ENCODE measurements at places on chromosomes 1 and 21. TPM values are rescaled to one million over a fixed set of nuclear protein-coding genes. Genes with fewer than 3 reads are reported as not detected.

DNA sequence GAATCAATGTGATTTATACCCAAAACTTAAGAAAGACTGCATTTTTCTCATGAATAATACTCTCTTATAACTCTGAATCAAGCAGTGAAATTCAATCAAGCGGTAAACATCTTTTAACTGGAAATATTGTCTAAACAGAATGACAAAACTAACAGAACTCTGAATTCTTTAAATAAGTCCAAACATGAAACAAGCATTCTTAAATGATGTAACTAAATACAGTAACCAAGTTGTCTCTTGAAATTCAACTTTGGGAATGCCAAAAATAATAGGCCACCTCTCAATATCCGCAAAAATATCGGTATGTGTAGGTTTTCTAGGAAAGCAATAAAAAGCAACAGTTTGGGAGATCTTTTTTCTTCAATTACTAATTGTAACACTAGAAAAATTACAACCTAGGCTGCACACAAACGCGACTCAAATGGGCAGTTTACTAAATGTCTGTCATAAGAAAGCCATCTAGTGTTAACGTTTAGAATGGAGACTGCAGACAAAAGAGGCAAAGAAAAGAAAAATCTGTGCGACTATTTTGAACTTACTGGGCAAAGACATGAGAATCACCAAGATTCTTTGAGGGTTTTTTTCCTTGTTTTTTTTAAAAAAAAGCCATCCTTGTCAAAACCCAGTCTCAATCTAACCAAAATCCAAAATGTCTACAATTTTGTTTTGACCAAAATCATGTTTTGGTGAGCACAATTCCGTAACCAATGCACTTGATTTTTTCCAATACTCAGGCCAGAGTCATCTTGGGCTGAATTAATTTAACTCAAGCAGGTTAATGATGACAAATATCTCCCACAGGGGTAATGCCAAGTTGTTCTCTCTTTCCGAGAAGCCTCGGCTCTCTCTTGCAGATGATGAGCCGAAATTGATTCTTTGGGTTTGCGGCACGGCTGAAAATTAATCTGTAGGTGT lies 1.3 kb downstream of the SIPA1L2 start:
- DNase-seq = no peak

- no peak for DNase-seq
Observed at GRCh38 chr1:216804111-216804510, 80.9 kb upstream of the ESRRG start.

DNA sequence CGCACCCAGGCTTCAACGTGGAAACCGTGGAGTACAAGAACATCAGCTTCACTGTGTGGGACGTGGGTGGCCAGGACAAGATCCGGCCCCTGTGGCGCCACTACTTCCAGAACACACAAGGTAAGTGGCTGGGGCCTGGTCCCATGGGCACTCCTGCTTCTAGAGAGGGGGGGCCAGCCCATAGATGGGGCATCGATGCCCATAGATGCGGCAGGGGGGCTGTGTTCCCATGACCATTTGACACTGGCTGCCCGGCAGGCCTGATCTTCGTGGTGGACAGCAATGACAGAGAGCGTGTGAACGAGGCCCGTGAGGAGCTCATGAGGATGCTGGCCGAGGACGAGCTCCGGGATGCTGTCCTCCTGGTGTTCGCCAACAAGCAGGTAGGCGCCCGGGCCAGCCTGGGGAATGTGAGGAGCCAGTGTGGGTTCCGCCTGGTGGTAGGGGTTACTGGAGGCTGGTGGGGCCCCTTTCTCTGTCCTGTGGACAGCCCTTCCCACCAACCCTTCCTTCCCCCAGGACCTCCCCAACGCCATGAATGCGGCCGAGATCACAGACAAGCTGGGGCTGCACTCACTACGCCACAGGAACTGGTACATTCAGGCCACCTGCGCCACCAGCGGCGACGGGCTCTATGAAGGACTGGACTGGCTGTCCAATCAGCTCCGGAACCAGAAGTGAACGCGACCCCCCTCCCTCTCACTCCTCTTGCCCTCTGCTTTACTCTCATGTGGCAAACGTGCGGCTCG lies 5.6 kb downstream of the C1orf35 start:
- no peak for DNase-seq

GRCh38 chr1:245684571-245684970 lies 529.8 kb downstream of the KIF26B start:
- no peak for DNase-seq

GRCh38 chr21:21045518-21045917 lies 47.3 kb downstream of the NCAM2 start:
- no peak for DNase-seq

GRCh38 chr1:93411000-93411399 lies 36.9 kb upstream of the FNBP1L start:
- DNase-seq = no peak

DNA sequence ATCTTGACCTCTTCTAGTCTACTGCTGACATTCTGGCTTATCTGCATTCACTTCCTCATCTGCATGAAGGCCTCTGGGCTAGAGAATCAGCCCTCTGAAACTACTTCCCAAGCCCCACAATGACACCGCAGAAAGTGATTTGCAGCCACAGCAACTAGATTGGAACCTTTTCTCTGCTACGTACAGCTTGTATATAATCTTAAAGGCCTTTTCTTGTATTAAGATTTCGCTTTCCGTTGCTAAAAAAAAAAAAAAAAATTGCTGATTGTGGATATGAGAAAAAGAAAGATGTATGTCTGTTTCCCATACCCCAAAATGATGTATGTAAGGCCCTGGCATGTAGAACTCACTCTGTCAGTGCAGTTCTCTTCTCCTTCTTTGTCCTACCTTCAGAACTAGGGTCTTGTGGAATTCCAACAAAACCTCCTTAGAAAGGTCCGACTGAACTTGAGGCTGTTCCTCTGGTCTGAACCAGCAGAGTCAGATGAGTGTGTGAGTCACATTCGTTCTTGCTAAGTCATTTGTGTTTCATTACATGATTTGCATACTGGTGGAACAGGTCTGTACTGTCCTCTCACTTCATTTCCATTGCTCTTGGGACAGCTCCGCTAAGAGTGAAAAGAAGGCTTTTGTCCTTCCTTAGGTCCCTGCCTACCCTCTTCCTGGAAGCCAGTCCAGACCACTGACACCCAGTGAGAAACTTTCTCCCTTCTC lies 62.7 kb downstream of the PLPP3 start:
- DNase-seq = no peak

- no peak for DNase-seq
Observed at GRCh38 chr1:212237651-212238050, 47.6 kb upstream of the PPP2R5A start.

GRCh38 chr1:95438218-95438948 lies 204.4 kb downstream of the RWDD3 start:
- DNase-seq = no peak

DNA sequence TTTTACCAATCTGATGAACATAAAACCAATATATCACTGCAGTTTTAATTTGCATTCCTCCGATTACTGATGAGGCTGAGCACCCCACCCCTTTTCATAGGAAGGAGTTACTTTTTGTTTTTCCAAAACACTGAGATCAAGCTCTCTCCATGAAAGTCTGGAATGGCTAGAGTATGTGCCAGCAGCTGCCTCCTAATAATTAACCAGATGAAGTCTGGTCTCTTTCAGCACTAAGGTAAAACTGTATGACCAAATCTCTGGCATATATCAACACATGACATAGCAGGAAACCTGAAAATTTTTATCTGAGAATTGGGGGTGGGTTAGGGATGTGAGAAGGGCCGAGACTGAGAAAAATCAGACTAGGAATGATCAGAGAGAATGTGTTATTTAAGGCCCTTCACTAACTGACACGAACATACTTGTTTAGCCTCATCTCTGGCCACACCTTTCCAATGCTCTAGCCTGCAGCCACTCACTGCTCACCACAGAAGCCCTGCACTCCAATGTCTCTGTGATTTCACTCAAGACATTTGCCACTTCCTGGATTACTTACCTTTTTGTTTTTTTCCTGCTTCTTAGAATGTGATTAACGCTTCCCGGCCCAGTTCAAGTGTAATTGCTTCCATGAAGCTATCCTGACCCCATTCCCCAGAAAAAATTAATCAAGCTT lies 34.7 kb downstream of the WASF2 start:
- no peak for DNase-seq

DNA sequence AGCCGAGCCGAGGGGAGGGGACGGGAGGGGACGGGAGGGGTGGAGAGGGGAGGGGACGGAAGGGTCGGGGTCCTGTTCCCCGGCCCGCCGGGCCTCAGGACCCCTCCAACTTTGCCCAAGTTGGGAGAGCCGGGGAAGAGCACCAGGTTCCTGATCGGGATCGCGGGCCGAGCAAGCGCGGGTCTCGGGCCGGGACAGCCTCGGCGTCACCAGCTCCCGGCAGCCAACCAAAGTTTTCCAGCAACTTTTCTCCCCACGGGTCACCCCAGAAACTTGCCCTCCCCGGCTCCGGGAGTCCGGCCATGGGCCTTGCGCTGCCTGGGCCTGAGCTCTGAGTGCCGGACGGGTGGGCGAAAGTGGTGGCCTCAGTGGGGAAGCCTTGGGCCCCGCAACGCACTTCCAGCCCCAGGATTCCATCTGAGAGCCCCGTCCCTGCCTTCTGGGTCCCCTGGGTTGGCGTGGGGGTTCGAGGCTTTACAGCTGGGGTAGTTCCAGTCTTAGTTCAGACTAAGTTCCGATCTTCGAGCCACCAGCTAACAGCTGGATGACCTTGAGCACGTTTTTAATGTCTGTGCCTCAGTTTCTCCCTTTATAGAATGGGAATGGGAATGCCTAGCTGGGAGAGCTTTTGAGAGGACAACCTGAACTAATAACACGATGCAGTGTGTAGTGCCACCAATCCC lies 458 bp downstream of the ZC3H12A start:
- no peak for DNase-seq

DNA sequence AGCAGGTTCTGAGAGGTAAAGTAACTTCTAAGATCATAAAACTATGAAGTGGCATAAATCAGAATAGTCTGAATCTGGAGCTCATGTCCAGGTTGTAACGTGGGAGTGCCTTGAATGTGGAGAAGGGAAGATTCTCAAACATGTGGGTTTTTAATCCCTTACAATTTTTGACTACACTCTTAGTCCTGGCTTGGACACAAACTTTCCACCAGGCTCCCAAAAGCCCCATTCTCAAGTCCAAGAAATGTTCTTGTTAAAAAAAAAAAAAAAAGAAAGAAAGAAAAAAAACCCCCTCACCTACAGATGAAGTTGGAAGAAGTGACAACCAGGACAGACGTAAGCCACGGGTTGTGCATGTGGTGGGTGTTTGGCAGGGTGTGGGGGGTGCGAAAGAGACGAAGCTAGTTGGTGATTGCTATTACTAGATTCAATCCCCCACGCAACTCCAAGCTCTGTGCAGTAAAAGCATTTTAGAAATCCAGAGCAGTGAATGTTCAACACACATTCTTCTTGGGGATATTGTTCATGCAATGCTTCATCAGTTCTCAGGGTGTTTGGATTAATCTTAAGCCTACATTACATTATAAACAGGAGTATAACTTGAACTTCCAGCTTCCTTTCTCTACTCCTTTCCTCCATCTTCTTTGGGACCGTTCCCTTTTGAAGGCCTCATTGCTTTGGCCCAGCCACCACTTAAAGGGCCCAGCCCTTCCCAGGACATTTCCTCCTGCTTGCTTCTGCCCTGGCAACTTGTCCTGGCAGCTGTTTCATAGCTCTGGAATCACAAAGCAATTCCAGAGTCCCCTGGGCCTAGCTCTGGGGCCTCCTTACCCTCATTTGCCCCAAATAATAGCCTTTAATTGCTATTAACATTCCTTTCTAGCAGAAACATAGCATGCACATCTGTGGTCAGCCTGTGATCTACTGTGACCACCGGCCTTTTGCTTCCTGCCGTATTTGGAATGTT lies 41.8 kb downstream of the PHC2 start:
- no peak for DNase-seq

ZNF683 gene
- polyA plus RNA-seq = not detected

KCNQ4 gene
- polyA plus RNA-seq = 2.1 TPM

TSHB gene
- polyA plus RNA-seq = 0.43 TPM

ANKRD35 gene
- 2.8 TPM for polyA plus RNA-seq

DCLRE1B gene
- polyA plus RNA-seq = 12.7 TPM

NBPF6 gene
- polyA plus RNA-seq = not detected

AMY1C gene
- polyA plus RNA-seq = not detected

NEK7 gene
- 60.3 TPM for polyA plus RNA-seq
